ENCODE measurements at places on chromosomes 13 and 19.

- DNase-seq: no peak
These were observed 1.5 kb downstream of the FAM124A start for GRCh38 chr13:51223560-51224270.

- no peak for DNase-seq
These were observed 1.7 kb upstream of the ZNF507 start for GRCh38 chr19:32343550-32344262.

DNA sequence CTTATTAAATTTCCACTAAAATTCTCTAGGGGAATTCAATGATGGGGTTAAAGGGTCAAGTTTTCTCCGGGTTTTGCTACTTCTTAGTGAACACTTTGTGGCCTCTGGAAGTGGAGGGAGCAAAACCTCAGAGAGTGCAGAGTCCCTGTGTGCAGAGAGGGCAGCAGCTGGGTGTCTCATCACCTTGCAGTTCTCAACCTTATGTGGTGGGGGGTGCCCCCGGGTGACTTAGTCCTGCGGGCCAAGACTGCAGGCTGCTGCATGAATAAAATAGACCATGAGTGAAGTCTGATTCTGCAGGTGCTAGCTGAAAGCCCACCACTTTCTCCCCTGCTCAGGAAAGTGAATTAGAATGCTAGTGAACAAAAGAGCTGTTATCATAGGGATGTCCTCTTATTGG, 191.6 kb downstream of the DLEU7 start:
- no peak for DNase-seq

GRCh38 chr19:28794301-28794700, 418.6 kb downstream of the UQCRFS1 start:
- no peak for DNase-seq

DNA sequence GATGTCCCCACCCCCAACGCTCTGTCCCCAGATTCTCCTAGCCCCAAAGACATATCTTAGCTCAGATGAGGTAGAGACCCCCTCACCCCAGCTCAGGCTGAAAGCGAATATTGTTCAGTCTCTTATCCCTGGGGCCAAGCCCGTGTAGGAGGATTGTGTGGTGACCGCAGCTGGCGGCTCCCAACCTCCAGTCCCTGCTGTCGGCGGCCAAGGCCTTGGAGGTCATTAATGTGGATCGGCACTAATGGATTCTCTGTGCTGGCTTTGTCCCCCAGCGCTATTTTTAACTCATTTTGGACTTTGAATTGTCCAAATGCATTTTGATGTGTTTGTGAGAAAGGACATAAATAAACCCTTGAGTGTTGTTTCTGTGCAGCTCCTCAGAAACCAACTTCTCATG, 124.2 kb downstream of the UQCRFS1 start:
- DNase-seq: no peak

DNA sequence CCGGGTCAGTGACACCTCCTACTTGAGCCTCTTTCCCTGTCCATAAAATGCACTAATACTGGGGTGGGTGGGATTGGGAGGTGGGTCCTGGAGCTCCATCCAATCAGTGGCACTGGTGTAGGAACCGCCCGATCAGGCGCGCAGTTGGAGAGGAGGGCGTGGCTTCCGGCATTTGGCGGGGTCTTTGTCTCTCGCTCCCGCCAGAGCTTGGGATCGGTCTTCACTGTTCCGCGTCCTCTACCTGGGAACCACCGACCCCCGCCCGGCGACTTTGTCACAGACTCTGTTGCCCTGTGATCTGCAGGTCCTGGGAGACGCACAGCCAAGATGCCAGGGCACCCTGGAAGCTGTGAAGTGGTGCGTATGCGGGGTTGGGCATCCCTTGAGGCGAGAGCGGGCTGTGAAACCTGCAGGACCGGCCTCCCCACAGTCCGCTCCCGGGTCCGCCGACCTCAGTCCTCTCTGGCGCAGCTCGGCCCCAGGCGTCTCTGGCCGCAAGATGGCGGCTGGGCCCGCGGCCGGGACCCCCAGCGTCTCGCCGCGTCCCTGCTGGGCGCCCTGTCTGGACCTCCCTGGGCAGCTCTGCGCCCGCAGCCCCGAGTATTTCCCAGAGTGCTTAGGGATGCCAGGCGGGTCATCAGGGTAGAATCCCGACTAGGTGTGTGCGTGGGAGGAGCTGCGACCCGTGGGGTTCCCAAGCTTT, 41.6 kb upstream of the ZNF730 start:
- peak; percentile 67 for DNase-seq

- DNase-seq: no peak
These were observed 8.7 kb downstream of the RPS28 start for GRCh38 chr19:8329996-8330395.

DNA sequence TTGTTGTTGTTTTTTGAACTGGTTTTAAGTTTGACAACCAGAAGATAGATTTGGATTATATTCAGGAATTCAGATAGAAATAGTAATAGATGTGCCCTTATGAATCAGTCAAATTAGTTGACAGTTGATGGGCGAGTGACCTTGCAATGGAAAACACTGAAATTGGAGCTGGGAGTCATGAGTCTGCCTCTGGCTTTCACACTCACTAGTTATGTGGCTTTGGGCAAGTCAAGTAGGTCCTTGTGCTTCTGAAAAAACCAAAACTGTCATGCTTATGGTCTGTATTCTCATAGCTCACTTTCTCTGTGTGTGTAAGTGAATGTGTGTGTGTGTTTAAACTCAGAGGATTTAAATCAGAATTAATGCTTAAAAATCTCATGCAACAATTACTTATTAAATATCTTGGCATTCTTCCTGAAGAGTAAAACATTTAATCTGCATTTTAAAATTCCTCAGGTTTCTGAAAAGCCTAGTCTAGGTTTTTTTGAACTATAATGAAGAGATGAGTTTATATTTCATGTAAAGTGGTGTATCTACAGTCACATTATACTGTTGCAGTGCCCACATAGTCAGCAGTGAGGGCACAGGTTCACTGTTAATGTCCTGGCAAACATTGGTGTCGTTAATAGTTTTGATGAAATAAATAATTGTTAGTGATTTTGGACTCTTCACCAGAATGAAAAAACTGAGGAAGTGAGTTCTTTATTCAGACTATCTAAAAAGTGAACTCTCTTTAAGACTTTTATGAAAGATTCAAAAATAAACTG, 32.5 kb downstream of the UCHL3 start:
- no peak for DNase-seq

DNA sequence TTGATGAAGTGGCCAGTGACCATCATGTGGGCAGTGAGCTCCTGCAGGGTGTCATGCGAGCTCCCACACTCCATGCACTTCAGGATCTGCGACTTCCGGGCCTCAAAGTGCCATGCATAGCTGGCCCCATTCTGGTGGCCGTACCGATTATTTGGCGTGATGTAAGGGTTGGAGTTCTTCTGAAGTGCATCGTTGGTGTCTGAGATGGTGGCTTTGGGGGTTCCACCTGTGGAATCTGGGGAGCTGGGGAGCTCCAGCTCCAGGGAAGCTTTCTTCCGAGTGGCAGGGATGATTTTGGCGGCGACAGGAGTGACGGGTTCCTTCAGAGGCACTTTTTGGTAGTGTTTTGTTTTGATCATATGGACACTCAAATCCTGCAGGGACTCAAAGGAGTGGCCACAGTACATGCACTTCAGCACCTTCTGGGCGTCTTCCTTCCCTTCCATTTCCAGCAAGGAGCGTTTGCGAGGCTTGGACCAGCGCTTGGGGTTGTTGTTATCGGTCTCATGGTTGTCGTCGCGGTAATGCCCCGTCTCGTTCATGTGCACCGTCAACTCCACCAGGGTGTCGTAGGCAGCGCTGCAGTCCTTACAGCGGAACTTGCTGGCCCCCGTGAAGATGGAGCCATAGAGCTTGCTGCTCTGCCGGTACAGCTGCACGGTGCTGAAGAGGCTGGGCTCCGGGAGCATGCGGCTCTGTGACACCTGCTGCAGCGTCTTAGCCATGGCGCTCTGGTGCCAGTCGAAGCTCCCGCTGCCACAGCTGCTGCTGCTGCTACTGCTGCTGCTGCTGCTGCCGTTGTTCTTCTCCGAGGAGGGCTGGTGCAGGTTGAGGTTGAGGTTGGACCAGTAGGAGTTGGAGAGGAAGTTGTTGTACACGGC, 70.4 kb downstream of the TSHZ3 start:
- no peak for DNase-seq

DNA sequence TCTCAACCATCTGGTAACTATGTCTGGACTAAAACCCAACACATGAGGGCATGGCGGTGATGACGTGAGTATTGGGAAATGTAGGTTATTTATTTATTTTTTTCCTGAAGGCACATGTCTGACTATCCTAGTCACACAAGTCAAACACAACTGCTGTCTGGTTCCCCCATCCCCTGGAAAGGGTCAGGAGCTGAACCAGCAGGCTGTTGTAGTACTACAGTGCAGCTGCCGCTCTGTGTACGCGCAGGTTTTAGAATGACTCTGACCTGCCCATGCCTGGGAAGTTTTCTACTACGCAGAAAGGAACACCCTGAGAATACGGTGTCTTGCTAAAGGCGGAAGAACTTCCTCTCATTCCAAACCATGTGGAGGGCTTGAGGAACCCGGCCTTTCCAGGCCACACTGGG, 1.2 kb downstream of the SLC7A1 start:
- DNase-seq: peak; percentile 32

- DNase-seq: no peak
These were observed at the start of gene F2RL3 for GRCh38 chr19:16888629-16889365. TSS of gene F2RL3 (plus strand) at chr19:16888999. CDS start at chr19:16889190, 191 bp downstream.

- DNase-seq: no peak
These were observed 6.7 kb upstream of the CCDC8 start for GRCh38 chr19:46420056-46420455.

DNA sequence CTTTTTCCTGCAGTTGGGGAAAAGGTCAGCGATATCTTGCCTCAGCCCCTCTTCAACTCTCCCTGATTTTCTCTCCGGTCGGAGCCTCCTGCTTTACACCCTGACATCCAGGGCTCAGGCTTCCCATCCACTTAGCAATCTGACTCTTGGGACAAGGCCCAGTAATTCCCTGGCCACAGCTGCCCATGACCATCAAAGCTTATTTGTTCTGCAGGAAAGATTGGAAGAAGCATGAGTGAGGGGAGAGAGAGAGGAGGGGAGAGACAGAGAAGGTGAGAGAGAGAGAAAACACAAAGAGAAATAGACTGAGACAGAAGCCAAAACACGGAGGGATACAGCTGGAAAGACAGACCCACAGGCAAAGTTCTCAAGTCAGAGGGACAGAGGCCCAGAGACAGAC, 13.7 kb downstream of the SYT3 start:
- DNase-seq: no peak

DNA sequence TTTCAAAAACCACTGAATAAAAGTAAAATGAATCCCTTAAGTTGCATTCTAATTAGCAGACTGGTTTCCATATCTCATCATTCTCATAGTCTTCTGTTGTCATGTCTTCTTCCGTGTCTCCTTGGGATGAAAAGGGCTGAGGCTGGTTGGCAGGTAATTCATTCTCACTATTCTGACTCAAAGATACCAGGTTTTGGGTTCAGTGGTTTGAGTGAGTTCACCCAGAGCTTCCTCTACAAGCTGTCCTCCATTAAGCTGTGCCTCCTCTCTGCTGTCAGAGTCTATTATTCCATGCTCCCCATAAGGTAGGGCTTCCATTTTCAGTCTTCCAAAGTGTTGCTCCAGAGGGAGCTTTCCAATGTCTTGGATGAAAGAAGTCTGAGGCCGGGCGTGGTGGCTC, 68.3 kb downstream of the FNDC3A start:
- no peak for DNase-seq

DNA sequence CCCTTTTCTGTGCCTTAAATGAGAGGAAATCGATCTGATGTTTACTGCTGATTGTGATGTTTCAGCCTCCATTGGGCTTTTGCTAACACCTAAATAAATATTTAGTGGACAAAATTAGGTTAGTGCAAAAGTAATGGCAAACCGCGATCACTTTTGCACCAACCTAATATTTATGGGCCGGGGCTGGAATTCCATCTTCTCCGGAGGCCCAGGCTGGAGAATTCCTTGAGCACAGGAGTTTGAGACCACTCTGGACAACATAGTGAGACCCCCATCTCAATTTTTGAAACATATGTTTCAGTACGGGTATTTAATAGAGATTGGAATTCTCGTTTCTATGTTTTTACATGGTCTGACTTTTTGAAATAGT, 603 bp downstream of the ZNF880 start:
- DNase-seq: no peak

DNA sequence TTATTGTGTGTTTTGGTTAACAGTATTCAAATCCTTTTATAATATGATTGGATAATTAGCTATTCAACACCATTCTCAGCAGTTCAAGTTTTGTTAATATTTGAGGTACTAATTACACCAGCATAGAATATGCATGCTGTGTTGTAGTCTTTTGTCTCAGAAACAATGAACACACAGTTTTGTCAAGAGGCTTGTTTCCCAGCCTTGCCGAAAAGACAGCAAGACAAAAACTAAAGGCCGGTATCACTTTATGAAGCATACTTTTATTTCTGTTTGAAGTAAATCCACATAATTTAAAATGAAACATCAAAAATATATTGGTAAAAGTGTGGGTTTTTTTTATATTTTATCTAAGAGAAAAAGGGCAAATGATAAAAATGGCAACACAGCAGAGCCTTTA, 7.5 kb downstream of the GPR180 start:
- DNase-seq: no peak
